ENCODE measurements at places on chromosomes 5 and 9.

GRCh38 chr5:150862070-150862469, 15.7 kb downstream of the IRGM start:
- no peak for DNase-seq

DNA sequence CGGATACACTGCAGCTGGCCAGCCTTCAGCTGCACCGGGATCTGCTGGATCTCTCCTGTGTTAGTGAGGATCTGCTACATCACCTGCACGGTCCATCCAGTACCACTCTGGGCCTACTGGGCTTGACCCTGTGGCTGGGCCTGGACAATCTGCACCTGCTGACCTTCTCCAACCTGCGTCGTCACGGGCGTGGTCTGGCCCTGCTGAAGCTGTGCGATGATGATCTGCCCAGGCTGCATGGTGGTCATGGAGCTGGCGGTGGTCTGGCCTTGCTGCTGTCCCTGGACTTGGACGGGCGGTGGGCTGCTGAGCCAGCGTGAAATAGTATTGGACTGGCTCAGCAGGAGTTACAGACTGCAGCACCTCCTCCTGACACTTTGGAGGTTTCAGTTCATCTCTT, 137.1 kb upstream of the GAS1 start:
- no peak for DNase-seq

GRCh38 chr5:8676695-8677094, 807.7 kb downstream of the MTRR start:
- no peak for DNase-seq

DNA sequence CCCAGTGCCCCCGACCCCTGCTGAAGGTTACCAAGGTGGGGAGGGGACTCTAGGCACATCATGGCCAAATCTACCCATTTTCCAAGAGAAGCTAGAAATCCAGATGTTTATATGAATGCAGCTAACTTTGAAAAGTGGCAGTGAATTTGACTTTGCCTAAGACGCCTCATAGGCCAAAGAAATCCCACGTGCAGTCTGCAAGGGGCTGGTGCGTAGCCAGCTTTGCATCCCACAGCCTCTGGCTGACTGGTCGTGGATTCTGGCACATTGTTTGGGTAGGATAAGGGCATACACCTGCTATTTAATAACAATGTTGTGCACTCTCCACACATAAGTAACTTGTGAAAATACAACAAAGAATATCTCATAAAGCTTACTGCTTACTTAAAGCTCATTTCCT, 3.5 kb upstream of the GADD45G start:
- DNase-seq: peak; percentile 18

- DNase-seq: peak; percentile 51
These were observed 52.2 kb upstream of the GRAMD2B start for GRCh38 chr5:126370796-126371718.

- DNase-seq: no peak
These were observed 89.3 kb upstream of the DMRT1 start for GRCh38 chr9:752201-752600.

GRCh38 chr9:88583901-88584596, 49.1 kb downstream of the NXNL2 start:
- DNase-seq: no peak

DNA sequence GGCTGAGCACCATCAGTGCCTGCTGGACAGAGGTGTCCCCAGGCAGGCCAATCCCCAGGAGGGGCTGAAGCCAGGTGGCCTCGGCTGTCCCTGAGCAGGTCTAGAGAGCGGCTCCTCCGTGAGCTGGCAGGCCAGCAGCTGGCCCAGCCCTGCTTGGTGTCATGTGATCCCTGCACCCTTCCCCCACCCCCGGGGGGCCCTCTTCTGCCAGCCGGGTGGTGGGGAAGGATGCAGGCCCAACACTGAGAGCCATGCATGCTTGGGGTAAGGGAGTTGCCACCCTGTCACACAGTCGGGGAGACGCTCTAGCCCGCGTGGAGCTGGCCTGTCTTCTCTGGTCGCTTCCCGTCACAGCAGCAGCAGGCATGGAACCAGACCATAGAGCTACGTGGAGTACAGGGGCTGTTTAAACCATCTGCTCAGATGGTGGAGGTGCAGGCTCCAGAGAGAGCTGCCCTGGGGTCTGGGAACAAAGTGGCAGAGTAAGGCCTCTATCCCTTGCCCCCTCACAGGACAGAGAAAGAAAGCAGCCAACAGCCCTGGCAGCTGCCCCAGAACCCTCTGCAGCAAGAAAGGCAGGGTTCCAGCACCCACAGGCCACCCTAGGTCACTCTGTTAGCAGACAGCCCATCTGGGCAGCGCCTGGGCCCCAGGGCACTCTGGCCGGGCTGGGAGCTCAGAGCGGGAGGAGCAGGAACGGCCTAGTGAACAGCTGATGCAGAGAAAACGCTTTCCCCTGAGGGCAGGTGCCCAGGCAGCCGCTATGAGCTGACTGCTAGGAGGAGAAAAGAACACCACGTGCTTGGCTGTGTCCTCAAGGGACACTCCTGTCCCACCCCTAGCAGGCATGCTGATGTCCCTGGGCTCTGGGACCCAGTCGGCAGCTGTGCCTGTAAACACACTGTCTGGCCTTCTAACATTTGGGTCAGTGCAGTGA, 6.8 kb downstream of the RALGDS start:
- DNase-seq: no peak

DNA sequence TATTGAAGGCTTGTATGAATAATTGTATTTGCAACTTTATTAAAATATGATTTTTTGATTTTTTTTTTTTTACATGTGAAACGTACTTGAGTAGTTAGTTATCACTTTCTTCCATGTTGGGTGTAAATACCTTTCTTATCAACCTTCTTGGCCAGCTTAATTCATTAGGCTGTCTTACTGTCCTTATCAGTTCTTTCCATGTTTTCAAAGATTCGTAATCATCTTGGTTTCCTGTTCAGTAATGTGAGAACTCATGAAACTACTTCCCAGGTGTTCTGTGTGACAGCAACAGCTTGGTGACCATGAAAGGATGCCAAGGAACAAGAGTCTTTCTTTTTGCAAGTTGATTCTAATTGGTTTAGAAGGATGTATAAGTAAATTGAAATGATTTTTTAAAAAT, 100.0 kb downstream of the ADGRV1 start:
- DNase-seq: no peak

DNA sequence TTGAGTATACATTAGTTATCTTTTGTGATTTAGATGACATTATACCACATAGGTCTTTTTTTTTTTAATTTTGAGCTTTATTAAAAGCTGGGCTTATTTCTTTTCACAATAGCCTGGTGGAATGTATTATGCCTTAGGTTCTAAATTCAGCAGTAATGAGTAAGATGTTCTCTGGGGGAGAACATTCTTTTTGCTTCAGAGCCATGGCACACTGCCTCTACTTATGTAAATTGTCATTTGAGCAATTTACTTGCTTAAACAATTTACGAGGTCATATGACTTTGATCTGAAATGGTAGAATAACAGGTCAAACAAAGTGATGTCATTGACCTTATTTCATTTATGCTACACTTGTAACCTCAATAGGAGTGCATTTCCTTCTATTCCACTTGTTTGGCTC, 154.2 kb downstream of the FOCAD start:
- no peak for DNase-seq

- DNase-seq: no peak
These were observed 678 bp downstream of the PLPP7 start for GRCh38 chr9:131290036-131290766.

DNA sequence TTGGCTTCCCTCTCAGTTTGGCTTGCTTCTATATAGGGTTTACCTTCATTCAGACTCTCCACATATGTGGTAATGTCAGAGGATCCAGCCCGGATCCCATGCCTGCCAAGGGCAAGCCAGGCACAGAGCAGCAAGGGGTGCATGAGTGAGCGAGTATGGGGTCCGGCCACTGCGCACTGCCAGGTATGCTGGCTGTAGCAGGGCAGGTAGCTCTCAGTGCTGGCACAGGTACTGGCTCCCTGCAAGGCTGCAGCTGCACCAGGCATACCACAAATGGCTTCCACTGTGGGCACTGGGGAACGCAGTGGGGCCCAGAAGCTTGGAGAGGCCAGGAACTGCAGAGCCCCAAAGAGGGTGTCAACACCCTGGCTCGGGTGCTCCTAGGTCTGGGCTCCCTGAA, 86.2 kb downstream of the GIN1 start:
- no peak for DNase-seq

GRCh38 chr9:123457583-123457982, 101.6 kb downstream of the CRB2 start:
- no peak for DNase-seq

DNA sequence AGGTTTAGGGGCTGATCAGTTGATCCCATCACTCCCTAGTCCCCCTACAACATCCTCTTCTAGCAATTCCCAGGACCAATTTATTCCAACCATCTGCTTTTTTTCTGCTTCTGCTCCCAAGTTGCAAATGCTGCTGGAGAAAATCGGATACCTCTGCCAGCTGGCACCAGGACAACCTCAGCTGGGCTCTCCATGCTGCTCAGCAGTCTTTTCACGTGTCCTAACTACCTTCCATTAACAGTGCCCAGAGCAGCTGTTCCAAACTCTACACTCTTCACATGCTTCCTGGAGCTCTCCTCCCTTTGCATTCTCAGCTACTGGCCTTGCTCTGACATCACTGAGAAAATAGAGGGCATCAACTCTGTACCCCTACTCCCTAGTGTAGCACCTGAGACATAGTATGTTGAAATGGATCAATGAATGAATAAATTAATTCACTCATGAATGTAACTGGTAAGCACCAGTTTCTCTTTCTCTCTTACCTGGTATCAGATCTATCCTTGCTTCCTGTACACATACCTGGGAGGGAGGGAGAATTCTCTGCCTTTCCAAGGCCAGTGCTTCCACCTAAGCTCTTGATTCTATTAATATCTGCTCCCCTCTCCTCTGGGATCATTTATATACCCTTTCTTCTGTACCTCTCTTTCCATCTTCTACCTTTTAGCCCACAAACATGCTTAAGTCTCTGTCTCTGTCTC, 191.0 kb downstream of the RAB3C start:
- DNase-seq: no peak

DNA sequence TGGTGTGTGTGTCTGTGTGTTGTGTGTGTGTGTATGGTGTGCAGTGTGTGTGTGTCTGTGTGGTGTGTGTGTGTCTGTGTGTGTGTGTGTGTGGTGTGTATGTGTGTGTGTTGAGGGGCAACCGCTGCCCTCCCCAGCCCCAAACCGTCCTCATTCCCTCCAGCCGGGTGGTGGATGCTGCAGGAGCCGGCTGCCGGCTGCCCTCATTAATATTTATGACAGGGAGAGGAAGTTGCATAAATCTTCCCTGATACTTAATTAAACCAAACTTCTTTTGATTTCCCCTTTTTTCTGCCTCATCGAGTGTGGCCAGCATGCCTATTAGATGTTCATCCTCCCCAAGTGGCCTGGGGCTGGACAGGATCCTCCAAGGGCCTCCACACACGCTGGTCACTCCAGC, 121.4 kb upstream of the MVB12B start:
- no peak for DNase-seq

GRCh38 chr5:52504584-52505240, 283.0 kb upstream of the ITGA1 start:
- no peak for DNase-seq

DNA sequence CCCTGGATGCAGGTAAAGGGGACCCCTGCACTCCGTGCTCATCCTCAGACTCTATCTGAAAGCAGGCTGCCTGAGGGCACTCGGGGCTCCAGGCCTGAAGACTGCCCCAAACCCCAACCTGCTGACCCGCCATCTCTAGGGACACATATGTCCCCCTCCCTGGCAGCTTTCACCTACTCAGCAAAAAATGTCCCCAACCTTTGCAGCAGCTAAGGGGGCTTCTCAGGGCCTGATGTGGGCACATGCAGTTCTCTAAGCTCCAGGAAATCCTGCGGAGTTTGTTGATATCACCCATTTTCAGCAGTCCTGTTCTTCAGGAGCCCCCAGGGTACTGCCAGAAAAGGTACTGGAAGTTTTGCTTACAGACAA, 2.2 kb upstream of the DPH7 start:
- DNase-seq: no peak

- DNase-seq: no peak
These were observed 21.0 kb downstream of the EXOC3 start for GRCh38 chr5:463952-464351.

DNA sequence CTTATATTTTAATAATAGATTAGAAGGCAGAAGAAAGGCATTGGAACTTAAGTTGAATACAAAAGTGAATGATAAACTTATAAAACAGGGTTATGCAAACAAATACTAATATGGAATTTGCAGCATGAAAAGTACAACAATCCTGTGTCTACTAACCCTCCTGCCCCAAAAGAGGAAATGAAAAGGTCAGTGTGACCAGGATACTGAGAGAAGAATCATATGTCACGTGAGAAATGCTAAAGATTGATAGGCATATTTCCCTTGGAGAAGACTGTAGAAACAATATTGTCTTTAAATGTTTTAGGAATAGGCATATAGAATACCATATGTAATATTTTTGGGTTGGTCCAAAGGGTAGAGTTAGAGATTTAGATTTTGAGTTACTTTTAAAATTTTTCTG, 3.8 kb downstream of the WDR36 start:
- no peak for DNase-seq

DNA sequence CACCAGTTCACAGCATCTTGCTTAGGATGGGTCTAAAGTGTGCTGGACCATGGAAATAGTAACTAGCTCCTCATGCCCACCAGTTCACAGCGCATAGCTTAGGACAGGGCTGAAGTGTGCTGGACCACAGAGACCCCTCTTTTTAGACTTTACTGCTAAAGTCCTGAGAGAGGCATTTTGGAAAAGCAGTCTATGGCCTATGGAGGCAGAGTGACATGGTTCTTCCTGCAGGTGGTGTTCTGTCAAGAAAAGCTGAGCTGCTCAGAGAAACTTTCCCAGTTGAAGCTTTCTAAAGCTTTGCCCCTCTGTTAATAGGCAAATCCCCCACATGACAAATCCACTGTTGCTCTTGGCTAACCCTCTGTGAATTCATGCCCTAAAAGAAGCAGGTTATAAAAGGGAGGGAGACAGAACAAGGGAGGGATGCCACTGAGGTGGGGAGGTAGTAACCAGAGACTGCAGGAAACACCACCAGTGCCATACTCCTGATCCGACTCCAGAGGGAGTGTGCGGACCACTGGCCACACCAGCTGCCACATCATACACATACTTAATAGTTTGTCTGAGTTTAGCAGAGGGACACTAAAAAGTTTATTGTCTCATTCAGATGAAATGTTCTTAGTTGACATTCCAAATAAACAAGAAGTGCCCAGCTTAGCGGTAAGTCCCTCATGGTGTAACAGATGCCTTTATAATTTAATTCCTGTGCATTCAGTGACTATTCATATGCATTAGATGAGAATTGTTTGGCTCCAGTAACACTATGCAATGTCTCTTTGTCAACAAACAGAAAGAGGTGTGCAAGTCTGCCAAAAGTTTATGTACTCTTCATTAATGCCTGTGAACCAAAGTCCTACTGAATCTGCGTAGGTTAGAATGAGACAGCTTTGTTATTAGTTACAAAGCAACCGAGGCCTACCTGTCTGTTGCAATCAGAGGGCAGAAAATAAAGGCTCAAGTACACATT, 236.2 kb upstream of the NFIL3 start:
- DNase-seq: peak; percentile 61
